ENCODE measurements at places on chromosomes 5 and 9.
A peak's percentile ranks its signal among the peaks of the same experiment; 100 is the strongest.

GRCh38 chr9:98227883-98228282 lies 27.6 kb downstream of the TBC1D2 start:
- DNase-seq = no peak

GRCh38 chr9:125785248-125785751 lies 38.1 kb downstream of the PBX3 start:
- no peak for DNase-seq

GRCh38 chr5:82816926-82817325 lies 260.3 kb downstream of the TMEM167A start:
- no peak for DNase-seq

- no peak for DNase-seq
These were observed 1.6 kb upstream of the FBXW11 start for GRCh38 chr5:172008111-172008455.

- no peak for DNase-seq
These were observed 51.4 kb upstream of the DAB2 start for GRCh38 chr5:39475881-39476842.

GRCh38 chr9:34070606-34071324 lies 22.1 kb upstream of the UBAP2 start:
- DNase-seq = no peak

- no peak for DNase-seq
These were observed 55.1 kb upstream of the CCDC112 start for GRCh38 chr5:115351356-115352195.

DNA sequence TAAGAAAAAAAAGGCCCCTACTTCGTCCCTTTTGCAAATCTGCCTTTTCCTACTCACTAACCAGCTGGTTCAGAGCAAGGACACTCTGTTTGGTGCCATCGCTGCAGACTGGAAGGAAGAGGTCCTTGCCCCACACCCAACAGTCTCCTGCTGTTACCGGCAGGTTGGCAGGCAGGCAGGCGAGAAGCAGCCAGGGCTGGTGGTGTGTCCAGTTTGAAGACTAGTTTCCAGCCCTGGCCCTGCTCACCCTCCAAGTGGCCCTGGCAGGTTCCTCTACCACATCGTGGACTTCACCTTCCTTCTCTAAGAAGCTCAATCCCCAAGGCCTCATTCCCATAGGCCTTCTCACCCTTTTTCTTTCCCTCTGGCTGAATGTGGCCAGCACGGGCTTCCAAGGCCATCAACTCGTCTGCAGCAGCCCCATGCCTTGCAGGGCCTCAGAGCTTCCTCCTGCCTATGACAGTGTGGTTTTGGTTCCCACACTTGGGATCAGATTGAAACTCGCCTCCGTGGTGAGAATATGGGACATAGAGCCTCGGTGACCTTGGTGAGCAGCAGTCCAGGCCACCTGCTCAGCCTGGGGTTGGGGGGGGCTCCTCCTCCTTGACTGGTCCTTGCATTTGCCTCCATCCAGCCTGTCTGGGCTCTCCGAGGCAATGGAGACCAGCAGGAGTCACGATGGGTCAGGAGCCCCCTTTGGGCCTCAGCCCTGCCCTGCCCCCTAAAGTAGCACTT lies 22.9 kb downstream of the TGFBI start:
- DNase-seq = no peak

DNA sequence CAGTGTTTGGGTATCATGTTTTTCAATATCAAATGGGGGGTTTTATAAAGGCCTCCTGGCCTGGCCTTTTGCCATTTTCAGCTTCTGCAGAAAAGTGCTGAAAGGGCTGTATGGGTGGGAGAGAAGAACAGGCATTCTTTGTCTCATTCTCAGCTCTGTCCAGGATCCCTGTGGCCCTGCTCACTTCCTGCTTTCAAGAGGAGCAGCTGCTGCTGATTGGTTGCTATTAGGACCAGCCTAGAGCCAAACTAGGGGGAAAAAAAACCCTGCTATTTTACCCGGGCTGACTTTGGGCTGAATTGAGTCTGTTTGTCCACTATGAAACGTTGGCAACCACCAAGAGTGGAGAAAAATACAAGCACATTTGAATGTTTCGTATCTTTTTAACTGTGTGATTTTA lies 117.1 kb downstream of the CMYA5 start:
- no peak for DNase-seq

DNA sequence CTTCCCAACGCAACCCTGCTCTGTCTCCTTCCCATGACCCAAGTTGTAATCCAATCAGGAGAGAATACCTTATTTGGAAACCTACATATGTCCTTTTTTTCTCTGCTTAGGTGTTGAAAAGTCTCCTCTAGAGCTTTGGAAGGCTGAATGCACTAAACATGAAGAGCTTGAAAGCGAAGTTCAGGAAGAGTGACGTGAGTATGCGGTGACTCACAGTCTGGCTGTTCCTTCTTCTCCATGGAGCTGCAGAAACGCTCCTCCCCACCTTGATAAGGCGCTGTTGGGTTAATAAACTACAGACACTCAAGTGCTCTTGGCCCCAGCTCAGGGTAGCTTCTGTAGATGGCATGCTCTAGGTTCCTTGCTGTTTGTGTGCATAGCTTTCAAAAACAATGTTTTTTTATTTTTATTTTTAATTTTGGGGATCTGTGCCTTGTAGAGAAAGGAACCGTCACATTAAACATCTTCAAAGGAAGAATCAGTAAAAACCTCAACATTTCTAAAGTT lies 30.7 kb downstream of the RAI14 start:
- peak; percentile 28 for DNase-seq

GRCh38 chr9:132032238-132032950 lies 47.3 kb downstream of the MED27 start:
- no peak for DNase-seq

DNA sequence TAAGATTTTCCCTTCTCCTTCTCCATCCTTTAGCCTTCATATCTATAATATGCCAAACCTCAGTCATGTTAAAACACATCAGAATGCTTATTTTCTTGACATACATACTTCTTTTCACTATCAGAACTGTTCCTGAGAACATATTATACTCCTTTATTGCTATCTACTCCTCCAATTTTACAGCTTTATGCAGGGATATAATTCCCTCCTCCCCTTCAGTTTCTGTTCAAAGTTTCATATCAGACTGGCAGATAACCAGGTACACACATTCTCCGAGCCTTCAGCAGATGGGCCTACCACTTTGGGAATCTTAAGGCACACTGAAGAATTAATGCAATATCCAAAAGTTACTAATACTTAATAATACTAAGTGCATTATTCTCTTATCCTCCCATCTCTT lies 29.1 kb downstream of the FAM169A start:
- DNase-seq = no peak

DNA sequence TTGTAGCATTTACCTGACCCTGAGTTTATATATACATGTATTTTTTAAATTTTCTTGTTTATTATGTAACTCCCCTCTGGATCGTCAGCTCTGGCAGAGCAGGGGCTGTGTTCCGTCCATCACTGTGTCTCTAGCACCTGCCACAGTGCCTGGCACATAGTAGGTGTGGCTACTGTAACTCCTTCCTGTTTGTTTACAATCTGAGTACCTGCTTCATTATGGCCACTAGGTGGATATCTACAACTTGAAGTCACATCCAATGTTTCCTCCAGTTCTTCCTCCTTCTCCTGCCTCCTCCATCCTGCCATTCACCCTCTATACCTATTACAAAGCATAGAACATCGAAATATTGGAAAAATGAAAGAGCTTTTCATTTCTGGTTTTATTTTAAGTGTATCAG lies 14.2 kb upstream of the PPP1R2B start:
- DNase-seq = no peak

- no peak for DNase-seq
These were observed 81.2 kb downstream of the ALDH1A1 start for GRCh38 chr9:72871685-72872084.

GRCh38 chr9:135661816-135662560 lies 1.1 kb upstream of the LCN9 start:
- DNase-seq = no peak

GRCh38 chr5:78506261-78507024 lies 142.1 kb downstream of the LHFPL2 start:
- no peak for DNase-seq
